ENCODE measurements at places on chromosomes 2 and 18.
A peak's percentile ranks its signal among the peaks of the same experiment; 100 is the strongest.

DNA sequence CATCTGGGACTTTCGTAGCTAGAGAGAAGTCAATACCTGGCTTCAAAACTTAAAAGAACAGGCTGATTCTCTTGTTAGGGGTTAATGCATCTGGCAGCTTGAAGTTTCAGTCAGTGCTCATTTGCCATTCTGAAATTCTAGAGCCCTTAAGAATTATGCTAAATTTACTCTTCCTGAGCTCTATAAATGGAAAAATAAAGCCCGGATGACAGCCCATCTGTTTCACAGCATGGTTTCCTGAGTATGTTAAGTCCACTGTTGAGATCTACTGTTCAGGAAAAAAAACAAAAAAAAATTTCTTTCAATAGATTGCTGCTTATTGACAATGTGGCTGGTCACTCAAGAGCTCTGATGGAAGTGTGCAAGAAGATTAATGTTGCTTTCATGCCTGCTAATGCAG lies 101.3 kb upstream of the RPE start:
- no peak for DNase-seq

DNA sequence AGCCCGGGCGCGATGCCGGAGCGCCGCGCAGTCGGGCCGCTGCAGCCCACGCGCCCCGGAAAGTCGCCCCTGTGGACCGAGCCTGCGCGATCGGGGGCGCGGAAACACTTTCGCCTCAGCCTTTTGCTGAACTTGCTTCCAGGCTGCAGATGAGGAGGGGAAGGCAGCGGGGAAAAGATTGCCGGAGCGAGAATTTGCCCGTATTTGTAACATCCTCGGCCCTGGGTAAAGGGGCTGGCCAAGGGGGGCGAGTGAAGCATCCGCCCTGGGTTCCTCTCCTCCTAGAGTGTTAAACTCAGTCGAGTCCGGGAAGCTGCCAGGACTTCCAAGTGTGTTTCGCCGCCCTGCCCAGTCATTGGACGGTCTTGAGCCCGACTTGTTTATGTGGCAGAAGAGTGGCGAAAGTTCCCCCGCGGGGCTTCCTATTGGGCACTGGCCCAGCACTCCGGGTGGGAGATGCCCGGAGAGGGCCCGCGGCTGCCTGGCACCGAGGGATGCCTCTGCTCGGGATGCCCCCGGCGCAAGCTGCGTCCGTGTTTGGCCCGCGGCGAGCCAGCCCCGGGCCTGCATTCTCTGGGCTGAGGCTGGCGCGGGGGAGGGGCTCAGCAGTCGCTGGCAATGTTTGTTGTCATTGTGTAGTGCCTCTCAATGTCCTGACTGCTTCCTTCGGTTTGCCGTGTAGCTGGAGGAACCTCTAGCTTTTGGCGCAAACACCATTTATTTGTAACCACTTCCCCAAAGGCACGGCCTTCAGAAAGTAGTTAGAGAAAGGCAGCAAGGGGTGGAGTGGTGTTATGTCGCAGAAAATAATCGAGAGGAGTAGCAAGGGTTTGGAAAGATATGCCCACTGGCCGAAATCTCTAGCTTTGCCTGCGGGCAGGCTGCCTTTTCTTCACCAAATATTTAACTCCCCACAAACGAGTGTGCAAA lies 1.1 kb downstream of the CYBRD1 start:
- peak; percentile 11 for DNase-seq

DNA sequence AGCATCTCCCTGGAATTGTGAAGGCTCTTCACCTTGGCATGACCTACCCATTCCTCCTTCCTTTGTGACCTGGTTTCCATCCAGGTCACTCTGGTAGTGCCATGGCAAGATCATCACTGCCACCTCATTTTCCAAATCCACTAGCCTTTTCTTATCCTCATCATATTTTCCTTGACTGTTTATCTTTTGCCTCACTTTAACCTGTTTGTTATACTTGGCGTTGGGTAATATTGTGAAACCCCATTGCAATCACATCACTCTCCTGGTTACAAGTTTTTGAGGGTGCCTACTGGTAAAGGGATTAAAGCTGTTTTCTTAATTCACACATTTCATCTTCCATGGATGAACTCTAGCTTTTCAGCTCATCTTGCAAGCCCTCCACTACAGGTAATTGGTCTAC lies 39.1 kb upstream of the IGFBP2 start:
- no peak for DNase-seq

DNA sequence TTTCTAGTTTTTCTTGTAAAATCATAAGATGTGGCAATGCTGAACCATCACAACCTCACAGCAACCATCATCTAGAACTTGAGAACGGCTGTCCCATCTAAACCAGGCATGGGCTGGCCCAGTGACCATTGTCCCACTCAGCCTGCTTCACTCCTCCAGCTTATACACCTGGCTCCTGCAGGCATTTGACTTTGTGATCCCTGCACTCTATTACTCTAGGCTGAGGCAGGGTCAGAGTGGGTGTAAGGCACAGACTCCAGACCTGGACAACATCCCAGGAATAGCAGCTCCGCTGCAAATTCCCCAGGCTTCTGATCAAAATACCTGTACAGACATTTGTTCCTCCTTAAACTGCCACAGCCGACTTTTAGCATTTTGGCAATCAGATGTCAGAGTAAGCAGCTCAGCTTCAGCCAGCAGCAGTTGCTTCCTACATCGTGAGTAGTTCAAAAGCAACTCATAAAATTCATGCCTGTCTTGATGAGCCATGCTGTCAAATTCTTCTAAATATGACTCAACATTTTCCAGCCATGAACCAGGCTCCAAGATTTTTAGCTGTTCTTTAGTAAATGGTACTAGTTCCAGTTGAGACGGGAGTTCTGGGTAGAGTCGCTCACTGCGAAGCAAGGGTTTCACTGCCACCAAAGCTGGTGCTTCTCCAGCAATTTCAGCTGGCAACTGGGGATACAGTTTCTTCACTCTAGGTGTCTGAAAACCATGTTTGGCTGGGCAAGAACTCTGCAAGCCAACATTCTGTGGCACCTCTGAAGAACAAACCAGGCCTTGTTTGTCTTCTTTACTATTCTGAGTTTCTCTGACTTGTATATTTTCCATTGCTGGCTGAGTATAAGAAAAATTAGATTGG lies 12.8 kb downstream of the EPG5 start:
- DNase-seq, result no peak

DNA sequence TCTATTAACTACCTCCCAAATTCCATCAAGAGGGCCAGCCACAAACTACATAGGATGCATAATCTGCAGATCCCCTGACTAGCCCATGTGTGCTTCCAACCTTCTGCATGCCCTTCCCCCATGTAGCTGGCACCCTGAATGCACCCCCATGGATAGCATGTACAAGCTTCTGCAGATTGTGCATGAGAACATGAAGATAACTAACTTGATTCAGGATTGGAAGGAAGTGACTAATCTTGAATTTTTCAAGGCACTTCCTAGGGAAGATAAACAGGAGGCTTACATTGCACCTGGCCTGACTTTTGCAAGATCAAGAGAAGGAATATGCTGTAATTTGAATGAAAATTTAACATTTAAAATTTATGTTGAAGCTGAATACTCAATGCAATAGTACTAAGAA lies 66.7 kb downstream of the CDC42EP3 start:
- no peak for DNase-seq

DNA sequence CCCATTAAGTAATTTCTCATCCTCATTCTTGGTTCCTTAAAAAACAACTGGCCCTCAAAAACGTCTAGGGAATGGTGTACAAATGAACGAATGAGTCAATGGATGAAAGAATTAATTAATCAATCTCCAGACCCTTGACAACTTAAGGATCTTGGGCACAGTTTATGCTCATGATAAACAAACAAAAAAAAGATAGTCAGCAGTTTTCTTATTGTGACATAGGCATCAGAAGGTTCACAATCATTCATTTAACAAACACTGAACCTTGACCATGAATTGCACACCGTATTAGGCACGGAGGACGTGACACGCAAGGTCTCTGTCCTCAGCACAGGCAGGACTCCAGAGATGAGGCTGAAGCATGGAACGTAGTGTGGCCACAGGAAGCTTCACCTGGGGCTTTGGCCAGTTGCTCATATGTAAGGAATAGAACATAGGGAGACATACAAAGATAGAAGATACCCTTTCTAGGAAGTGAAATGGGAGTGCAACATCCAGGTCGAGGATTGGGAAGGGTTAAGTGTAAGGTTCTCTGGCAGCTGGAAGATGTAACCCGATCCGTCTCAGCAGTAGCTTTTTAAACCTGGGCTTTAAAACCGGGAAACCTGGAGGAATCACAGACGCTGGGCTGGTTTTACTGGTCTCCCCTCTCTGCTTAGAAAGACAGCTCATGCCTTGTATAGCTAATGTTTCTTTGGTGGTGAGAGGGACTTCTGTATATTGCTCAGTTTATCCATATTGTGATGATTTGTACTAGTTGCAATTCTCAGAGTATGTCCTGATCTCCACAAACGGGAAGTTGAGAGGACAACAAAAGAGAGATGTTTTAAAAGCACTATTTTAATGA lies 8.9 kb upstream of the LTBP1 start:
- no peak for DNase-seq

- DNase-seq, result peak; percentile 34
These were observed at the start of gene CABLES1 for GRCh38 chr18:23134780-23135549. TSS of gene CABLES1 (plus strand) at chr18:23135485. CDS start at chr18:23135763, 278 bp downstream.

- no peak for DNase-seq
These were observed 62.3 kb upstream of the GREB1L start for GRCh38 chr18:21179590-21180220.

- no peak for DNase-seq
These were observed 816.8 kb downstream of the CPS1 start for GRCh38 chr2:211373203-211373602.

GRCh38 chr18:477565-477964 lies 22.9 kb downstream of the COLEC12 start:
- DNase-seq, result no peak

DNA sequence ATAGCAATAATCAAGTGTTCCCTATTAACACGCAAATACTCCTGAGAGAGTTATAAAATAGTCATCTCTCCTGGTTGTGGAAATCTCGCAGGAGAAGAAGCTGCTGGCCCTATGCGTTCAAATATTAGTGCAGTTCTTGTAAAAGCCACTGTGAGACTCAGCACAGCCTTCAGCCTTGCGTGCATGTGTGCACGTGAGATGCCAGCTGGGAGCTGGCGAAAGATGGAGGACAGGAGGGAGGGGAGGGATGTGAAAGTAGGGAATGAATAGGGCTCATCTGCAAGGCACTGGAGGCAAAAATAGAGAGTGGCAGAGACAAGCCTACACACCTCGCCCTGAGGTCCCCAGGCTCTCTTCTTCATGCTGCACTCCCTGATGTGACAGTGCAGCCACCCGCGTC lies 126.5 kb downstream of the INO80D start:
- DNase-seq, result no peak

GRCh38 chr18:23629444-23629946 lies 33.2 kb downstream of the ANKRD29 start:
- DNase-seq, result no peak

GRCh38 chr2:118986738-118987137 lies 44.7 kb downstream of the MARCO start:
- DNase-seq, result no peak

DNA sequence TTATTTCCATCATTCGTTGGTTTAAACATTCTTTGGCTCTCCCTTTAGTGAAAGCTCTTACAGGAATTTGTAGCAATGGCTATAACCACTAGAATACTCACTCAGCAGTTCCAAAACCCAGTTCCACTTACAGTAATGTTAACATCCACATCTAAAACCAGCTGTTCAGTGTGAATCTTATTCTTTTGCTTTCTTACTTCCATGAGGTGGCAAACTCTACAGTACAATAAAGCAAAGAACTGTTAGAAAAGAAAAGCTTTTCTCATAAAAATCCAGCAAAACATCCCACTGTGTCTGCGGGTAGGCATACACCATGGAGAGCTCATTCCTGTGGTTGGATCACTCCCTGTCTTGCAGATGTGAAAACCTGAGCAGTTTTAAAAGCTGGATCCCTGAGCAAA lies 147.1 kb downstream of the ARHGAP28 start:
- no peak for DNase-seq

DNA sequence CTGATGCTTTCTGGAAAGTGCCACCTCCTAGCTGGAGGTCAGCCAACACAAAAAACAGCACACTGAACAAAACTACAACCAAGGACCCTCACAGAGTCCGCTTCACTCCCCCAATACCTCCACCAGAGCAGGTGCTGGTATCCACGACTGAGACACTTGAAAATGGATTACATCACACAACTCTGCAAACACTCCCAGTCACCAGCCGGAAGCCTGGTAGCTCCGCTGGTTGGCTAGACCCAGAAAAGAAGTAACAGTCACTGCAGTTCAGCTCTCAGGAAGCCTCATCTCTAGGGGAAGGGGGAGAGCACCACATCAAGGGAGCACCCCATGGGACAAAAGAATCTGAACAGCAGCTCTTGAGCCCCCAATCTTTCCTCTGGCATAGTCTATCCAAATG lies 175.4 kb downstream of the LCLAT1 start:
- DNase-seq, result no peak

- no peak for DNase-seq
These were observed 80.0 kb downstream of the CCDC93 start for GRCh38 chr2:117933884-117934354.

DNA sequence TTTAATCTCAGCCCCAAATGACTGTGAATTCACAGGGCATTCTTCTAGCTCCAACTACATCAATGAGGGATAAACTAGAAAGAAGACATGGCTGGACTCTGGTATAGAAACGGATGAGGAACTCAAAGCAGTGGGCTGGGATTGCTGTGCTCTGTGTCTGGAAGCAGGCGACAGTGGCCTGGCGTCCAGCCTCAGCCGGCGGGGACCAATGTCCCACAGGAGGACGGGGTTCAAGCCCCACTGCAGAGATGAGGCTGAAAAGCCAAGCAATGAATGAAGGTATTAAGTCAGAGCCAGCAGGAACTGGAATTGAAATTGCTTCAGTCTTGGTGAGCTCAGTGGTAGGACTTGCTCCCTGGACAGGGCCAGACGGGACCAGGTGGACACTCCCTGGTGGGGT lies 24.3 kb upstream of the BOK start:
- no peak for DNase-seq

GRCh38 chr18:297936-298335 lies 30.1 kb upstream of the THOC1 start:
- DNase-seq, result no peak
